SK-N-MC (cell line): ENCODE measurements at places on chromosomes 5 and 9.

GRCh38 chr5:103804711-103805110, 242.1 kb upstream of the NUDT12 start:
- DNase-seq = no peak

GRCh38 chr5:167916706-167917105, 374.7 kb upstream of the WWC1 start:
- DNase-seq = no peak

DNA sequence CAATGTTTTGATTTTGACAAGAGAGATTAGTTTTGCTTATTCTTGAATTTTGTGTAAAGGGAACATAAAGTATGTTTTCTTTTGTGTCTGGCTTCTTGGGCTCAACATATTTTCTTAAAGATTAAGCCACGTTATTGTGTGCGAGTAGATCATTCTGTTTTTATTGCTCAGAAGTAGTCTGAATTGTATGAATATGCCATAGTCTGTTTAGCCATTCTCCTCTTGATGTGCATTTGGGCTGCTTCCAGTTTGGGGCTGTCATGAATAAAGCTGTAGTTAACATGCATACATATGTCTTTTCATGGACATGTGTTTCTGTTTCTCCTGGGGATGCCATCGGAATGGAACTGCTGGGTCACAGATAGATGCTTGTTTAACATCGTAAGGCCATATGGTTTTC, 198.9 kb downstream of the FANCC start:
- DNase-seq = no peak

DNA sequence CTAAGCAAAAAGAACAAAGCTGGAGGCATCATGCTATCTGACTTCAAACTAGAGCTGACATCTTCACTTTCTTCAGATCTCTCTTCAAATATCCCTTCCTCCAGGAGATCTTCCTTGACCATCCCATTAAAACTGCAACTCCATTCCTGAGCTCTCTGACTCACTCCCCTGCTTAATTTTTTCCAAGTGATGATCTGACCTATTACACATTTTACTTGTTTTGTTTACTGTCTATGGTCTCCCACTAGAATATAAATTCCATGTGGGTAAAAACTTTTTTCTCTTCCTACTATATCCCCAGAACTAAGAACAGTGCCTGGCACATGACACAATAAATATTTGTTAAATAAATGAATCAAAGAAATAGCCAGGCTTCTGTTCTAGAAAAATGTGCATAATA, 87.5 kb downstream of the SLIT3 start:
- no peak for DNase-seq

DNA sequence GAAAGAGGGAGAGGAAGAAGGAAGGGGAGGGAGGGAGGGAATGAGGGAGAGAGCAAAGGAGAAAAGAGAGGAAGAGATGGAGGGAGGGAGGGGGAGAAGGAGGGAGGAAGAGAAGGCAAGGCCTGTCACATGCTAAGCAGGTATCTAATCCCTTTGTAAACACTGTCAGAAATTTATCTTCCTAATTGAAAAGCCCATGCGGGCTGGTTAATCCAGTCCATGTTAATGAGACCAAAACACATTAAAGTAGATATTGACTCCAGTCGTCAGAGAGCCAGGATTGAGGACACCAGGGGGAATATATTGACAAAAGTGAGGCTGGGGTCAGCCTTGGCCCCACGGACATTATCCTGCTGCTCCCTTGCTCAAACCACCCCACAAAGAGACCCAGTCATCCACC, 37.4 kb upstream of the ALDH1B1 start:
- DNase-seq = no peak

DNA sequence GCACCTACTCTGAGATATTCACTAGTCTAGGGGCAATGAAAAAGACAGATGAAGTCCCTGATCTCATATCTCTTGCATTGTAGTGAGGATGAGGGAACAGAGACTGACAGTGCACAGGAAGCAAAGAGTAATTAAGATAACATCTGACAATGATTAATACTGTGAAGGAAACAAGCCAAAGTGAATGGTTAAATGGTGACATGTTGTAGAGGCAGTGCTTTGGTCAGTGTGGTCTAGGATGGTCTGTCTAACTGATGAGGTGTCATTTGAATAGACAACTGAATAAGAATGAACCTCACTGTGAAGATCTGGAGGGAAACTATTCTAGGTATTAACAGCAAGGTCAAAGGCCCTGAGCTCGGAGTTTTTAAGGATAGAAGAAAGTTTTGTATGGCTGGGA, 333.3 kb upstream of the GRIA1 start:
- DNase-seq = no peak
